Tibial nerve (tissue), 4 donors: ENCODE measurements at places on chromosomes 7 and 10. TPM values are rescaled to one million over a fixed set of nuclear protein-coding genes. Genes with fewer than 3 reads are reported as not detected.
A peak's percentile ranks its signal among the peaks of the same experiment; 100 is the strongest.

- no peak overlapping the region for H3K4me3 ChIP-seq
- no peaks in the 10 kb centered on the region for H3K27me3 ChIP-seq
- H3K36me3 ChIP-seq: no peaks in the 10 kb centered on the region
- H3K4me1 ChIP-seq: peaks cover 26% of the 10 kb centered on the region
Observed at GRCh38 chr10:13087986-13088618, 11.9 kb upstream of the OPTN start.

DNA sequence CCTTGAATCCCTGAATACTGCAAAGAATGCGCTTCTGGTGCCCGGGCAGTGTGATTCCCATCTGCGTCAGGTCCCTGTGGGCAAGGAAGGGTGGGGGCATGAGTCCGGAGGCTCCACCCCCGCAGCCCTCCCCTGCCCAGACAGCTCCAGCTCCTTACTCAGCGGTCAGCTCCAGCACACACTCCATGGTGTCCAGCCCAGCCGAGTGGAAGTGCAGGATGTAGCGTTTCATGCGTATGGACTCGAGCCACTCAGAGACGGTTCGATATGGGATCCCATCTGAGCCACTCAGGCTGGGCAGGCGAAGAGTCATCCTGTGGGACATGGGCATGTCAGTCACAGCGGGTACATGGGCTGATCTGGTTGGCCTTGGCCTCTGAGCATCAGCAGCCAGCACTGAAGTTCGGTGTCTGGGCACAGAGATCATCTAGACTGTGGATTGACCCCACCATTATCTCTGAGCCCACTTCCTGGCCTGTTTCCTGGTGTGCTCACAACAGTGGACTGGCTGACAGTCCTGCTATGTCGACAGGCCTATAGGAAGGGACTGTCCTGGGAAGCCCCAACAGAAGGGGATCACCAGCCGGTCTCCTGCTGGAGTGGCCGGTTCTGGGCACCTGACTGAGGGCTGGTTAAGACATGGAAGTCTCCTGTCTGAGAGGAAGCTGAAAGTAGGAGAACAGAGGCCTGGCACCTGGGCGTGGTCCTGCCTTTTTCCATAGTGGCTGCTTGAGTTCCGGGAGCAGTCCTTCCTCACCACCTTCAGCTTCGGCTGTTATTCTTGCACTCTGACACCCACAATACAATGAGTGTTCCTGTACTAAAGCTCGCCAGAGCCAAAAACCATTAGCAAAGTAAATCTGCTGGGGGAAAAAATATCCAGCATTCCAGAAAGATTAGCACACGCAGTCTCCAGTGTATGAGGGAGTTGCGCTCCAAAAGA, 10.6 kb downstream of the ZYX start:
- H3K4me1 ChIP-seq: peaks cover 88% of the 10 kb centered on the region
- peak; percentile 70 for DNase-seq
- H3K4me3 ChIP-seq: no peak overlapping the region
- peaks cover 42% of the 10 kb centered on the region for H3K36me3 ChIP-seq

DNA sequence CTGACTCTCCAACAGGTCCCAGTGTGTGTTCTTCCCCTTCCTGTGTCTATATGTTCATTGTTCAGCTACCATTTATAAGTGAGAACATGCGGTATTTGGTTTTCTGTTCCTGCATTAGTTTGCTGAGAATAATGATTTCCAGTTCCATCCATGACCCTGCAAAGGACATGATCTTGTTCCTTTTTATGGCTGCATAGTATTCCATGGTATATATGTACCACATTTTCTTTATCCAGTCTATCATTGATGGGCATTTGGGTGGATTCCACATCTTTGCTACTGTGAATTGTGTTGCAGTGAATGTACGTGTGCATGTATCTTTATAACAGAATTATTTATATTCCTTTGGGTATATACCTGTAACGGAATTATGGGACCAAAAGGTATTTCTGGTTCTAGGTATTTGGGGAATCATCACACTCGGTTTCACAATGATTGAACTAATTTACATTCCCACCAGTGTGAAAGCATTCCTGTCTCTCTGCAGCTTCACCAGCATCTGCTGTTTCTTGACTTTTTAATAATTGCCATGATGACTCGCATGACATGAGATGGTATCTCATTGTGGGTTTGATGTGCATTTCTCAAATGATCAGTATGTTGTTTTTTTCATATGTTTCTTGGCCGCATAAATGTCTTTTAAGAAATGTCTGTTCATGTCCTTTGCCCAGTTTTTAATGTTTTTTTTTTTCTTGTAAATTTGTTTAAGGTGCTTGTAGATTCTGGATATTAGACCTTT, 60.2 kb downstream of the LSMEM1 start:
- H3K4me3 ChIP-seq: no peak overlapping the region
- H3K4me1 ChIP-seq: no peaks in the 10 kb centered on the region
- no peaks in the 10 kb centered on the region for H3K27me3 ChIP-seq
- no peaks in the 10 kb centered on the region for H3K36me3 ChIP-seq
- no peak for DNase-seq

The CYP17A1 gene
- not detected for total RNA-seq

The ZDHHC6 gene
- 39.3 TPM for total RNA-seq
